Stimulated activated CD4-positive, alpha-beta T cell treated with anti-CD3 and anti-CD28 coated beads, Interleukin-4, amount 100 ng/mL, for 1 hour (primary cell): ENCODE measurements at places on chromosomes 12 and 14.

GRCh38 chr14:101582294-101582693, 21.0 kb downstream of the DIO3 start:
- no peak for DNase-seq

DNA sequence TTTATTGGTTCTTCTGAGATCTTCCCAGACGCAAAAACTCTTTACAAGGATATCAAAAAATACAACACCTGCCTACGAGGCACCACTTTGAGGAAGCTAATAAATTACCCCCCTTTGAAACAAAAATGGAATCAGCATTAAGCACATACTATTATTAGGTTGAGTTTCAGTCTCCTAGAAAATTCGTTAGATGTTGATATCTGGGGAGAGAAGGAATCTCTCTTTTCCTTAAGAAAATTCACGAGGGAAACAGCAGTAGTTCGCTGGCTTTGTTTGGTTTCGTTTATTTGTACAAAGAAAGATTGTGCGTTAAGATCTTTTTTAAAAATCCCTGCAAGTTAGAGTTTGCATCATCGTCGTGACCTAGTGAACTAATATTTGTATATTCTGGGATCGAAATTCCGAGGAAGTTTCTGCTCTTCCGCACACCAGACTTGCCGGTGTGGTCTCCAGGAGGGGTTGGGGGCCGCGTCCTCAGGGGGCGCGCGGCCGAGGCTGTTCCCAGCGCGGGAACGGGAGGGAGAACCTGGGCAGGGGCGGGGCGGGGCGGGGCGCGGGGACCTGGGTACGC, 12.1 kb downstream of the NKX2-1 start:
- no peak for DNase-seq

- DNase-seq: no peak
Measured at GRCh38 chr12:79347866-79348265, 342.9 kb downstream of the PAWR start.

- no peak for DNase-seq
Measured at GRCh38 chr12:64691227-64691794, 67.9 kb downstream of the GNS start.

DNA sequence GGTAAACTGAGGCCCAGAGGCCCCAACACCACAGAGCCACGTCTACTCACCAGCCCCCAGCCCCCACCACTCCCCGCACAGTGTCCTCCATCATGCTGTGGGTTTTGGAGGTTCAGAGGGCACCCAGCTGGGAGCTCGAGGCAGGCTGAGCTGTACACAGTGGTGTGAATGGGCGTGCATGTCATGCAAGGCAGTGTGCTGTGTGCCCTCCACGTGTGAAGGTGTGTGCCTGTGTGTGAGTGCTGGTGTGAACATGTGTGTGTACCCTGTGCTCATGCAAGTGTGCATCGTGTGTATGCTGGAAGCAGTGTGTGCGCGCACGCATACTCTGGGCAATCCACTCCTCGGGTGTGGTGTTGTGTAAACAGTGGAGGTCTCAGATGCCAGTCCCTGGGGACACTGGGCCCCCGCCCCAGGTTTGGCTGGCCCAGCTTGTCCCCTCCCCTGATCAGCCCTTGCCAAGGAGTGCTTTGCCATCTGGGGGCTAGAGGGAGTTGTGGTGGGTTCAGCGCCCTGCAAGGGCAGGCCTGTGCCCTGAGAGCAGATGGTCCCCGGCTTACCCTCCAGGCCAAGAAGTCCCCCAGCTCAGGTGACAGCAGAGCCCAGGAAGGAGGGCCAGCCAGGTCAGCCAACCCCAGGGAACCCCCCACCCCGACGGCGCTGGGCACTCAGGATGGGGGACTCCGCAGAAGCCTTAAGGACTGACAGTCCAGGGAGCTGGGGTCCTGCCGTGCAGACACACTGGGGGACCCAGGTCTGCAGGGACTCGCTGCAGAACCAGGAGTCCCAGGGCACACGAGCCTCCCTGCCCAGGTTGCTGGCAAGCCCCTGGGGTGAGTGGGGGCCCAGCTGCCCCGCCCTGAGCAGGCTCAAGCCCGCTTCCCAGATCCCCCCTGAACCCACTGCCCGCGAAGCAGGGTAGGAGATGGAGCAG, 23.8 kb upstream of the GPR132 start:
- no peak for DNase-seq

- DNase-seq: no peak
Measured at GRCh38 chr12:78494911-78495310, 369.7 kb upstream of the SYT1 start.

DNA sequence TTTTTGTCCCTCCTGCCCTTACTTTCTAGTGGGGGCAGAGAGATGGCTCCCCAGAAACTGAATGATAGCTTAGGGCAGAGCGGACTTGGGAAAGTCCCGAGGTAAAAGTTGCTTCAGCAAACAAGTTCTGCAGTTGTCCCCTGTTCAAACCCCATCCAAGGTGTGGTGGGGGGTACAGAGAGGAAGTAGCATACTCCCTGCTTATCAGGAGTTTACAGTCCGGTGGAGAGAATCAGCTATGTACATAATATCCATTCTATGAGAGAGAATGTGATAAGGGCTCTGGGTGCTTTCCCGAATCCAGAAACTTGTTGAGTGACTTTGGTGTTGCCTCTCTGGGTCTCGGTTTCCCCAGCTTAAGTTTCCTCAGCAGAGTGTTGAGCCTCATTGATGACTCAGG, 40.4 kb upstream of the VRK1 start:
- no peak for DNase-seq

- no peak for DNase-seq
Measured at GRCh38 chr12:113155646-113156045, 6.1 kb downstream of the CFAP73 start.

DNA sequence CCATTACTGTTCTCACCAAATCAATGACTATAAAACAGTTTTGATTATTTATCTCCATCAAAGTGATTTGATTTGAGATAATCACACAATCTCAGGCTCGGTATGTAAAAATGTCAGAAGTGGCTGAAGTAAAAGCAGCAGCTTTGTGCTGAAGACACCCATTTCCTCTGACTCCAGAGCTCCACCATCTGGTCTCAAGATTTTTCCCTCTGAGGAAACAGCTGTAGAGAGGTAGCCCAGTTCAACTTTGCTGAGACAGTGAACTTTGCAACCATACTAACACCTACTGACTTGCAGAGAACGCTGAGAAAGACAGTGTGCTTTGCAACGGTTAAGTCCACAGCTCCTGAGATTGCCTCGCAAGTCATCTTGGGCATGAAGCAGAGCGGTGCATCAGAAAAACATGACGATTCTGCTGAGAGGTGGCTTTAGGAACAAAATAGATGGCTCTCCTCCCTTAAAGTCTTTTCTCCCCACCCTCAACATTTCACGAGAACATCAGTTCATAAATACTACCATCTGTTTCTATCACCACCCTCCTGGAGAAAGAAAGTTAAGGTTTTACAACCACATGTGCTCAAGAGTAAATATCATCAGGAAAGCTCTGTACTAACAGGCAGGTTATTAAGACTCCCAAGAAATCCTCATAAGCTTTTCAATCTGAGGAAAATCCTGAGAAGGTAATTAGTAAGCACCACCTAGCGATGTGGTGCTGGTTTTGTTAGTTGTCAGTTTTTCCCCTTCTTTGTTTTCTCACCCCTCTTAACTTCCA, 34.8 kb downstream of the HIGD1C start:
- DNase-seq: no peak

DNA sequence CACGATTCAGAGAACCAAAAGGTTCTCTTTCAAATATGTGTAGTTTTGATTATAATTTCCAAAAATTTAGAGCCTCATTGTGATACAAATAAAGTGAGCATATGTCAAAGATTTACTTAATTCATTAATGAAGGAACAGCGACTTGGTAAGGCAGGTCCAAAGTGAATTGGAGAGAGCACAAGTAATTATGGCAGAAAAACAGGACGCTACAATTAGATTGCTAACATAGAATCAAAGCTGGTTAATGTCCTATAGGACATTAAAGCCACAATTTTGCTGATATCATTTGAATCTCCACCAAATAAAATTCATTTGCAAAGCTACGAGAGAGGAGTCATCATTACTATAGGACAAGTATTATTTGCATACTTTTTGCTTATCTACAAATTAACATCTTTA, 164.2 kb downstream of the CCER1 start:
- DNase-seq: no peak

DNA sequence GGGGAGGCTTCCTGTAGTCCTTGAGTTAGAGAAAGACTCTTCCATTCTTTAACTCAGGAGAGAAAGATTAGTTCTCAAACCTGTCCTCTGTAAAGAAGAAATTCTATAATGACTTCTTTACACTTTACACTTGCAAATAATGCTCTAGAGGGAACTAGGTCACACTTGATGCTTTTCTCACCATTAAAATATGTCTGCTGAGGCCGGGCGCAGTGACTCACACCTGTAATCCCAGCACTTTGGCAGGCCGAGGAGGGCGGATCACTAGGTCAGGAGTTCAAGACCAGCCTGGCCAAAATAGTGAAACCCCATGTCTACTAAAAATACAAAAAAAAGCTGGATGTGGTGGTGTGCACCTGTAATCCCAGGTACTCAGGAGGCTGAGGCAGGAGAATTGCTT, 6.3 kb downstream of the NTN4 start:
- no peak for DNase-seq

- no peak for DNase-seq
Measured at GRCh38 chr12:82407481-82407880, 49.2 kb downstream of the METTL25 start.

GRCh38 chr14:35398071-35398584, 6.4 kb downstream of the NFKBIA start:
- DNase-seq: no peak

- DNase-seq: no peak
Measured at GRCh38 chr14:35339761-35340406, 47.7 kb downstream of the PSMA6 start.

- no peak for DNase-seq
Measured at GRCh38 chr14:38046160-38046559, 161.5 kb upstream of the SSTR1 start.

DNA sequence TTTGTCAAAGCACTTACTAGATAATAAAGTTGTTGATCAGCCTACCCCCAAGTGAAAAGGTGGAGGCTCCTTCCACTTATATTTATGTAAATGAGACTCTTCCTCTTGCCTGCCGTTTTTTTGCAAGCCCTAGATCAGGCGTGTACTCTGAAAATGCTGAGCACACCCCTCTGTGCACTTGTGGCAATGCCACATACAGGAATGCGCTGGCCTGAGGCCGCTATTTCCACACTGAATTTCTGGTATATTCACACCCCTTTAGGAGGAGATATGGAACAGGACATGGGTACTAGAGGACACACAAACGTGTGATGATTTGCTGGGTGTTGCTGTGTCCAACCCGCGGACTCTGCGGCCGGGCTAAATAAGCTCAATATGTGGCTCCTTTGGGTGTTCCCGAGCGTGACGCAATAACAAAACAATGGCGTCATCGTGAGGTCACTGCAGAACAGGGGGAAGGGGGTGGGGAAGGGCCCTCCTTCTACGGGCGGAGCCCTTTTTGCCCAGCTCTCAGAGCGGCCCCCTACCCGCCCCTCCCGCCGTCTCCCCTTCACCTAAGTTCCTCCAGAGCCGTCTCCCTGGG, 554 bp upstream of the TSPAN31 start:
- peak; percentile 71 for DNase-seq

- DNase-seq: no peak
Measured at GRCh38 chr14:85528897-85529631, 880 bp upstream of the FLRT2 start.

DNA sequence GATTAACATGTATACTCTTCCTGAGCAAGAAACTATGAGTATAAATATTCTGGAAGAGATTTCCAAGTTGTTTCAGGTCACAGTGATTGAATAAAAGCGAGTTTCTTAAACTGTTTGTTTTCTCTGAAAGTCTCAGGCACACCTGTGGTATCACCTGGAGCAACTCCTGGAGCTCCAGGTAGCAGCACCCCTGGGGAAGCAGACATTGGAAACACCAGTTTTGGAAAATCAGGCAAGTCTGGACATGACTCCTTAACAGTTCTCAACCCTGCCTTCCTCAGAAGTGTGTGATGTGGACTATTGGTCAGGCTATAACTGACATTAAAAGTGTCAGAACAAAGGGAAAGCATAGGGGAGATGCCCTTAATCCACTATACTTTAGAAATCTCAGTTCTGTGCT, 217.6 kb upstream of the CNTN1 start:
- DNase-seq: no peak

- no peak for DNase-seq
Measured at GRCh38 chr14:29705801-29706200, 221.8 kb downstream of the PRKD1 start.

GRCh38 chr14:30445011-30445793, 113.8 kb upstream of the G2E3 start:
- no peak for DNase-seq

GRCh38 chr14:106586098-106586704, 1059.8 kb downstream of the TMEM121 start:
- DNase-seq: peak; percentile 66

DNA sequence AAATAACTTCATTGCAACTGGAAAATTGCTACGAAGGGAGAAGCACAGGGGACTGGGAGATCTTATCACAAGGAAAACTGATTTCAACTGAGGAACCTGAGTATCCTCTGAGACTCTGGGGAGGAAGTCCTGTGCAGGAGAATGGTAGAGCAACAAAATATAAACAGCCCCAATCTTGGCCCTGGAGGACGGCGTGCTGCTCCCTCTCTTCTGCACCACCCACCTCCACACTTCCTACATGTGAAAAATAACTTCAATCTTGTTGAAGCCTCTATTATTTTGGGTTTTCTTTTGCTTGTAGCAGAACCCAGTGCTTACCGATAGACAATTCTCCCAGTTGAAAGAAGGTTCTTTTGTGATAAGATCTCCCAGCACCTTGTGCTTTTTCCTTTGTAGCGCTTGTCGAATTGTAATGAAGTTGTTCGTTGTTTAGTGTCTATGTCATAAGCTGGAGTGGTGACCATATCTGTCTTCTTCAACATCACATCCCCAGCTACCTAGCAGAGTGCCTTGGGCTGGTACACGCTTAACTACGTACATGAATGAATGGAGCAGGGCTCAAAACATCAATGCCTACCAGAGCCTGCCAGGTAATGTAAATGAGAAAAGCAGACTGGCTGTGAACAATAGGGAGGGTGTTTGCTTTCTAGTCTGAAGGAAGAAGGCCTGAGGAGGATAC, 2.8 kb upstream of the CD4 start:
- no peak for DNase-seq

GRCh38 chr14:79166171-79166570, 996.0 kb downstream of the NRXN3 start:
- no peak for DNase-seq

DNA sequence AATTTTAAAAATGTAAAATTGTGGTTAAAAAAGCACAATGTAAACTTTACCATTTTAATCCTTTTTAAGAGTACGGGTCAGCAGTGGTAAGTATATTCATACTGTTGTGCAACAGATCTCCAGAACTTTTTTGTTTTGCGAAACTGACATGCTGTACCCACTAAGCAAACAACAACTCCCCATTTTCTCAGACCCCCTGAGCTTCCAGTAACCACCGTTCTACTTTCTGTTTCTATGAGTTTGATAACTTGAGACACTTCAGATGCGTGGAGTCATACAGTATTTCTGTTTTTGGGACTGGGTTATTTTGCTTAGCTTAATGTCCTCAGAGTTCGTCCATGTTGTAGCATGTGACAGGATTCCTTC, 38.0 kb downstream of the CHST11 start:
- DNase-seq: no peak

- DNase-seq: no peak
Measured at GRCh38 chr12:77847680-77848431, 17.2 kb downstream of the NAV3 start.
